ENCODE measurements at places on chromosomes 3 and 15. TPM values are rescaled to one million over a fixed set of nuclear protein-coding genes. Genes with fewer than 3 reads are reported as not detected.

DNA sequence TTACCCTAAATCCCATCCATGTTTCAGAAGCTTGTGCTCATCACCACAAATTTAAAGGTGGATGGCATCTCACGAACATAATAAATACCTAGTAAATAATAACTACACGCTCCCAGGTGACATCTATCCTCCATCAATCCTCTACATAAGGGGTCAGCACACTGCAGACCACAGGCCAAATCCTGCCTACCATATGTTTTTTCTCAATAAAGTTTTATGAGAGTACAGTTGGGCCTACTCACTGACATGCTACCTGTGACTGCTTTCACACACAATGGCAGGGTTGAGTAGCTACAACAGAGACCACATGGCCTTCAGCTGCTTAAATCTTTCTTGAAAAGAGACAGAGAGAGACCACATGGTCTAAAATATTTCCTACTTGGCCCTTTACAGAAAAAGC lies 105.9 kb downstream of the LMLN start:
- no peak for DNase-seq

DNA sequence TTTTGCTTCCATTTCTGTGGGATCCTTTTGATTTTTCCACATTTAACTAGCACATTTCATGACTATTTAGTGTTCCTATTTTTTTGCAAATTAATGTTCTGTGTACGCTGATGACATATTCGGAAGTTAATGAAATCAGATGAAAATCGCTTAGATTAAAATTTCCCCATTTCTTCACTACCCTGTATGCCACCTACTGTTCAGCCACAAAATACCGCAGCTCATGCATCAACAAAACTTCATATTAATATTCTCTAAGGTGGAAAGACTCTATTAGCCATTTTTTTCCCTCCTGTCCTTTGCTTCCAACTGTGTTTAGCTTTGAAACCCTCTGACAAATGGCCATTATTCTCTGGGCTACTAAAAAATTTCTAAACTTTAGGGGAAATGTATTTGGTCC lies 300.6 kb downstream of the MECOM start:
- no peak for DNase-seq

DNA sequence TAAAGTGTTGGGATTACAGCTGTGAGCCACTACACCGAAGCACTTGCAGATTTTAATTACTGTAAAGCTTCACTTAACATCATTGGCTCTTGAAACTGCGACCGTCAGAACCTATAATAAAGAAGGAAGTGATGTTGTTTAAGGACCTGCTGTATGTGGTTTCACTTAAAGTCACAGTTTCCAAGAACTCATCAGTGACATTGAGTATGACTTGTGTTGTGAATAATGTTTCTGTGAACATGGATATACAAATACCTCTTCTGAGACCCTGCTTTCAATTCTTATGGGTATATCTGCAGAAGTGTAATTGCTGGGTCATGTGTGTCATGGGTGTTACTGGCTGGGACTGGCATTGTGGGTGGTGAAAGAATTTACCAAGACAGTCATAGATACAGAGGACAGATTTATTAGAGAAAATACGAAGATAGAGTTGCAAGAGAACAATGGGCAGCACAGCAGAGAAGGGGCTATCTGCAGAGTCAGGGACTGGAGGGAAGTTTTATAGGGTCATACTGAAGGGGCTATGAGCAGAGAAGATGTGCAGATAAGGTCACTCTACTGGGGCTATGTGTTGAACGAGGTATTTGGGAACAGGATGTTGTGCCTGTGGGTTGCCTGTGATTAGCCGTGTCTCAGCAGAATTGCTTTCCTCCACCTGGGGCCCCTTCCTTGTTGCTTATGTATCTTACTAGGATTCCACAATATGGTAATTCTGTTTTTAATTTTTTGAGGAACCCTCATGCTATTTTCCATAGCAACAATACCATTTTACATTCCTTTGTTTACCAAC lies 4.5 kb downstream of the NDUFB5 start:
- no peak for DNase-seq

GRCh38 chr3:29618395-29619282 lies 337.8 kb downstream of the RBMS3 start:
- no peak for DNase-seq

DNA sequence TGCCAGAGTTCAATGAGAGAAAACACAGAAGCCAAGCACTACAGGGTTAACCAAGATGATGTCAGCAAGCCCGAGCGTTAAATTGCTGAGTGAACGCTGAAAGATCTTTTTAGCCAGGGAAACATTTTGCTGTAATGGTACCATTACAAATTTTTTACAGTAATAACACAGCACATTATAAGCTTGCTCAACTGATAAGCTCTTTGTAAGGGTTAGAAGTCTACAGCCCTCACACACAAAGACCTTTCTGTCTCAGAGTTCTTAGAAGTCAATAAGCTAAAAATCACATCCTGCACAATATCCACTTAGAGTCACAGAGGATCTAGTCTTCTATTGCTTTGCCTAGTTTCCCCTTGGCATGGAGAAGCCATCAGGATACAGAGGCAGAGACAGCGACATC lies 29.9 kb downstream of the CHSY1 start:
- no peak for DNase-seq

GRCh38 chr3:185847506-185847905 lies 22.7 kb upstream of the IGF2BP2 start:
- no peak for DNase-seq

DNA sequence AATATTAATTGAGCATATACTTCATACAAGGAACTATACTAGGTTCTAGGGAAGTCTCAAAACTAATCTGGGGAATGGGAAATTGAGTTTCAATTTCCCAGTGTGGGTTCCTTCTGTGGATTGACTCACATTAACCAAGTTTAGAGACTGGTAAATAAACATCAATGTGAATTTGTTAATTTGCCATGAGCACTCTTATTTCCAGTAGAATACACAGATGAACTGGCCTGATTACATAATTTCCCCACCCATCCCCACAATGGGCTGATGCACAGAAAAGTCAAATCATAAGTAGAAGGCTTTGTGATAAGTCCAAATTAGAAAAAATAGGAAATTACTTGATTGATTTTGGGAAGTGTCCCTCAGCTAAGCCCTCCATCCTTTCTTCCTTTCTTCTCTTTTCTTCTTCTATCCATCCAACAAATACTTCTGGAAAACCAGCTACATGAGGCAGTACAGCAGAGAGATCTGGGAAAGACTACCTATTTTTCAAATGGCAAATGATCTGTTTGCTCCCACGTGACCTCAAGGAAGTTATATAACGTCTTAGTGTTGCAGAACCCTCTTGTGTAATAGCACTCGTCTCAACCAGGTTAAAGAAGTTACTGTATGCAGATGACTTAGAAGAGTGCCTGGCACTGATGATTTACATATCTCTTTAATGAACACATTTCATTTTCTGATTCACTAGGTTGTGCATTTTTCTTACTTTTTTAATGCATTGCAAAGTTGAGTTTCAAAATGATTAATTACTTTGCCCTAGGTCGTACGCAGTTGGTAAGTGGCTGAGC lies 312.3 kb downstream of the SV2B start:
- DNase-seq, result no peak

DNA sequence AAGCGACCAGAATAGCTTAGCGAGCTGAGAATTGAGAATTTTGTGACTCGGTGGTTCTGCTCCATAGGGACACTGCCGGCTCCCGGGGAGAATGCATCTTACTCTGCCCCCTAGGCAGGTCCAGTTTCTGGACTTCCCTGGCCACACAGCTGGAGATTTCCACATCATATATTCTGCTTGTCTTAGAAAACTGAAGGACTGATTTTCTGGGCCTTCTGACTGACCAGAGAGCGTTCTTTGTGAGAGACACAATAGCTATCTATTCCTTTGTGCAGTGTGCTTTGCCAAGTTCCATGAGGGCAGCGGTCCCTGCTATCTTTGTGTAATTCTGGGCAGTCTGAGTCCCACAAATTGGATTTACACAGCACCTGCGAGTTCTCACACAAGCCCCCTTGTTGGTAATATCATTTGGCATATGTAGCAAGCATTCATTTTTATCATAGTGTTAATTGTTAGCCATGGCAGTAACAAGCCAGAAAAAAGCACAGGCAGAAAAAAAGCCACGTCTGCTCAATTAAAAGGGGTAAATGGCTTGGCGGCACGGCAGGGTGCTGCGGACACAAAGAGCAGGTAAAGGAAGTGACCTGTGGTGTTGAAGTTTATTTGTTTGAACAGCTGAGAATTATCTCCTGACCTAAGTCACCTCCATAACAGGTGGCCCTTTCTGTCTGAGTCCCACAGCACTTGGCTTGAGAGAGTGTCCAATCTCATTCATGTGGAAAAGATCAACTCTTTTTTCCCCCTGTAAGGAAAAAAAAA lies 688.7 kb downstream of the TUSC7 start:
- DNase-seq, result no peak

DNA sequence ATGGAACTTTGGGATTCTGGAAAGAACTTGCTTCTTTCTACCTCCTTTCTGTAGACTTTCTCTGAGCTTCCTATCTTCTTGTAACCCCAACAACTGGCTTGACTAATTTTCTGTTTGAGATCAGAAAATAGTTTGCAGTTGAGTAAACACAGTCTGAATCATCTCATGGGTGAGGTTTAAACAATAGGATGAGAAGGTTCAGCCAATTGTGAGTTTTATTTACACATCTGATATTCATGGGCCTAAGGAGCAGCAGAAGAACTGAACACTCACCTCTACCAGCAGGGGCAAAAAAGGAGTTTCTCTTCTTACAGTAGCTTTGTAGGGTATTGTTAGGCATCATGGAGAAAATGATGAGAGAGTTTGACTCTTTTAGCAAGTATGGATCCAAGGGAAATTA lies 54.2 kb downstream of the DTWD1 start:
- no peak for DNase-seq

DNA sequence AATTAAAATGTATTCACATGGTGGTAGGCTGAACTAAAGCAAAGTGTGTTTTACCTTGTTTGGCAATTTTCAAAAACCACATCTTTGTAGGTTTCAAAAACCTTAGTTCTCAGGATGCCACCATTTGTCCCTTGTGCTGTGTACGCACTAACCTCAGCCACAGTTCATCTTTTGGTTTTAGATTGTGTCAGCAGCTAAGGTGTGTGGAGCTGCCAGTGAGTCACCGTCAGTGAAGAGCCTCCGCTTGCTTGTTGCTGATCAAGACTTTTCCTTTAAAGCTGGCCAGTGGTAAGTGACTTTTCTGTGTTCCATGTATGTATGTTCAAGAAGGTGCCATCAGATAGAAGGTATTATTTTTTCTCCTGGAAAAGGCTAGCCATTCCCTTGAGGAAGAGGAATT lies 21.1 kb downstream of the OXNAD1 start:
- DNase-seq, result peak; percentile 77

DNA sequence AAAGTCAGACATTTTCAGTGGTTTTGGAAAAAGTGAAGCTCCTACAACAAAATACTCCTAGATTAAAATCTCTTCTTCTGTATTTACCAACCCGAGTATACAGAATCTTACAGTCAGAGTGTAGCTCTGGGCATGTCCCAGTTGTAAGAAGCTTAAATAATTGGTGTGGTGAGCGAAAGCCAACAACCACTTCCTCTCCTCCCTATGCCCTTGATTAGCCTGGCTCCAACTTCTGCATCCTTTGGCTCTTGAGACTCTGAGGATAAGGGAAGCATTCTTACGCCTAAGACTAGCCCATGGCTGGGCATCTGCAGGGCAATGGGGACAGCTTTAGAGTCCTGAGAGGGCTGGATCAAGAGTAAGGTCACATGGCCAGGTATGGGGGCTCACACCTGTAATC lies 25.5 kb downstream of the RFT1 start:
- no peak for DNase-seq

DNA sequence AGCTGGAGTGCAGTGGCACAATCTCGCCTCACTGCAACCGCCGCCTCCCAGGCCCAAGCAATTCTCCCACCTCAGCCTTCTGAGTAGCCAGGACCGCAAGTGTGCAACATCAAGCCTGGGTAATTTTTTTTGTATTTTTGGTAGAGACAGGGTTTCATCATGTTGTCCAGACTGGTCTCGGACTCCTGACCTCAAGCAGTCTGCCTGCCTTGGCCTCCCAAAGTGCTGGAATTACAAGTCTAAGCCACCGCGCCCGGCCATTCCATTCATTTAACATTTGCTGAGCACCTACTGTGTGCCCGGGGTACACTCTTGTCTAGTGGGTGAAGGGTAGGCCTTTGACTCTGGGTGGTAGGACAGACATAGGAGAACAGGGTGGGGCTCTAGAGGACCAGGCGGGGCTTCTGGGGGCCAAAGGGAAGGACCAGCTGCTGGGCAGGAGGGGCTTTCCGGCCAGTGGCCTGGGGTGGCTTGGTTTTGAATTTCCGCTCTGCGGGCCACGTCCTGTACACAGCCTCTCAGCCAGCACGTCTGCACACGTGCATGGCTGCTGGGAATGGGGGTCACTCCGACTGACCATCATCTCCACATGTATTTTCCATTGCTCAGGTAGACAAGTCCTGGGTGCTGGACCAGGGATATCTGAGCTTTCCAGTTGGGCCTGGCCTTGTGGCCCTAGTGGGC lies 2.4 kb downstream of the SLC38A3 start:
- no peak for DNase-seq

DNA sequence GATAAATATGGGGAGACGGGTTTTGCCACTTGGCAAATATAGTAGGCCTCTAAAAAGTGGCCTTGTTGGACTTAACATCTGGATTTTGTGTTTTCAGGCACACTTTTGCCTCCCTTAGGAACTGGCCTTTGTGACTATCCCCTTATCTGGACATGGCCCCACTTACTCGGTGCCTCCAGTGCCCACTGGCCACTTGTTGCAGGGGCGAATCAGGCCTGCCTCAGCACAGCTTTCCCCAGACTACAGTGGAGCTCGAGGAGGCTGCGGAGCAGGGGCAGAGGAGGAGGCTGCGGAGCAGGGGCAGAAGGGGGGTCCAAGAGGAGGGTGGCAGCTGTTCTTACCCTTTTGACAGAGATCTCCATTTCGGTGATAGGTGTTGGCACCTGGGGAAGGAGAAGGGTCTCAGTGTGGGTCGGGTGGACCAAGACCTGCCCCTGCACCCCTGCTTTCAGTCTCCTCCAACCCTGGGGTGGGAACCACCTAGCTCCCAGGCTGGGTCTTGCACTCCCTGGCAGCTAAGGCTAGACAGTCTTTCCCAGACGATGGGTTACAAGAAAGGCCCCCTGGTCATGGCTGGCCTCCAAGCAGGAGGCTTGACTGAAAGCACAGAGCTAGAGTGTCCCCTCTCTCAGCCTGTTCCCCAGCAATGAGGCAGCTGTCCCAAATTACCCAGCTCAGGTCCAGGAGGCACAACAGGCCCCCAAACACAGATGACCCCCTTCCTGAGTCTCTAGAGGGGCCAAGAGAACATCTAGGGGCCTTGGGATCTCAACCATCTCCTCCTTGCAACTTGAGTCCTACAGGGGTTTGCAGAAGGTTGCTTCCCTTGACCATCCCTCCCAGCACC lies 6.1 kb downstream of the SEMA3G start:
- peak; percentile 44 for DNase-seq

- no peak for DNase-seq
Observed at GRCh38 chr3:64392001-64392400, 166.7 kb upstream of the PRICKLE2 start.

- DNase-seq, result no peak
Observed at GRCh38 chr3:74561881-74562280, 52.6 kb downstream of the CNTN3 start.

- DNase-seq, result no peak
Observed at GRCh38 chr3:190224863-190225692, 97.2 kb downstream of the CLDN1 start.

- no peak for DNase-seq
Observed at GRCh38 chr3:120432150-120432860, 18.5 kb downstream of the FSTL1 start.

- DNase-seq, result no peak
Observed at GRCh38 chr3:154307363-154307762, 16.9 kb downstream of the DHX36 start.

GRCh38 chr3:190272747-190273146 lies 49.5 kb downstream of the CLDN1 start:
- DNase-seq, result no peak

SH2D7 gene
- not detected for total RNA-seq

WDR49 gene
- total RNA-seq, result 0.59 TPM

SNX22 gene
- total RNA-seq, result not detected

TEX55 gene
- total RNA-seq, result not detected

GMPS gene
- 127 TPM for total RNA-seq

FEZF2 gene
- total RNA-seq, result not detected
